ENCODE measurements at places on chromosomes 1 and 21.

DNA sequence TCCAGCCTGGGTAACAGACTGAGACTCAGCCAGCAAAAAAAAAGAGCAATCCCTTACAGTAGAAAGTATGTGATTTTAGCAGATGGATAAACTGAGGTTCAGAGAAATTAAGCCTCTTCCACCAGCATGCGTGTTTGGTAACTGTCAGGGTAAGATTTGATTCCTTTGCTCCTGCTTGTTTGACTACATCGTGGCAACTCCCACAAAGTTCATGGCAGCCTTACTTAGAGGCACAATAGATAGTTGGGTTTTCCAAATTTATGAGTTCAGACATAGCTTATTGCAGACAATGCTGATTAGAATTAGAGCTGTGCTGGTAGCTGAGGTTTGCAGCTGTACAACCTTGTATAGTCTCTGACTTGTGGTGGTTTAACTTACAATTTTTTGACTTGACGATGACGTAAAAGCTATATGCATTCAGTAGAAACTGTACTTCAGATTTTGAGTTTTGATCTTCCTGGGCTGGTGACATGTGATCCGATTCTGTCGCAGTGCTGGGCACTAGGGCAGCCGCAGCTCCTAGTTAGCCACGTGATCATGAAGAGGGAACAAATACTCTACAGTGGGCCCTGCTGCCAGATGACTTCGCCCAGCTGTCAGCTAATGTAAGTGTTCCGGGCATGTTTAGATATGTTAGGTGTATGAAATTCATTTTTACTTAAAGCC lies 167.8 kb downstream of the DHRS3 start:
- DNase-seq = peak; percentile 41

GRCh38 chr1:224762701-224763100 lies 146.6 kb downstream of the CNIH3 start:
- no peak for DNase-seq

DNA sequence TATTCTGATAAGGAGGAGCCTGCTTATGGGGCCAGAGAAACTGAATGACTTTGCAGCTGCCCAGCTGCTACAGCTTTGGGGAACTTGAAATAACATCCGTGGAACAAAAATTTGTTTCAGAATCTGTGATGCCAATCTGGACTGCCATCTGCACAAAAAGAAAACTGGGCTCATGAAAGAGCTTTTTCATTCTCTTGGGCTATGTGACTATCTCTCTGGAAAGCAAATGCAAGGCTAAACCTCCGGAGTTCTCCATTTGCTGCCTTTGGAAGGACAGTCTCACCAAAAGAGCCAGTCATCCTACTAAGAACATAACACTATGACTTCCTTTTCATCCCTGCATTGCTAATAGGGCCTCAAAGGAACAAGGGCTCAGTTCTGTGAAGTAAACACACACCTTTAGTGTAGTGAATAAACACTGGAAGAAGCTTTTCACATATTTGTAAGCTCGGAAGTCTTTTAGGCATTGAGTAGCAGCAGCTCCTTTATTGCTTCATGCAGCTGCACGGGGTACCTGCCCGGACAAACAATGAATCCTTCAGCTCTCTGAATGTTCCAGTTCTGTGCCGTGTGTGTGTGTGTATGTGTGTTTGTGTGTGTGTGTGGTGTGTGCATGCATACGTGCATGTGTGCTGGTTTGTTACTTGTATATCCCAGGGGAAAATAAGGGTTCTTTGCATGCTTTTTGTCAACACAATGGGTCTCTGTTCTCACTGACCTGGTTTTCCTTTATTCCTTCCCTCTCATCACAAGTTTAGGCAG lies 255.5 kb upstream of the SGIP1 start:
- DNase-seq = peak; percentile 69

- no peak for DNase-seq
These were observed 35.8 kb downstream of the PLEKHA6 start for GRCh38 chr1:204323887-204324286.

- no peak for DNase-seq
These were observed 12.5 kb upstream of the SARS1 start for GRCh38 chr1:109201123-109201703.

DNA sequence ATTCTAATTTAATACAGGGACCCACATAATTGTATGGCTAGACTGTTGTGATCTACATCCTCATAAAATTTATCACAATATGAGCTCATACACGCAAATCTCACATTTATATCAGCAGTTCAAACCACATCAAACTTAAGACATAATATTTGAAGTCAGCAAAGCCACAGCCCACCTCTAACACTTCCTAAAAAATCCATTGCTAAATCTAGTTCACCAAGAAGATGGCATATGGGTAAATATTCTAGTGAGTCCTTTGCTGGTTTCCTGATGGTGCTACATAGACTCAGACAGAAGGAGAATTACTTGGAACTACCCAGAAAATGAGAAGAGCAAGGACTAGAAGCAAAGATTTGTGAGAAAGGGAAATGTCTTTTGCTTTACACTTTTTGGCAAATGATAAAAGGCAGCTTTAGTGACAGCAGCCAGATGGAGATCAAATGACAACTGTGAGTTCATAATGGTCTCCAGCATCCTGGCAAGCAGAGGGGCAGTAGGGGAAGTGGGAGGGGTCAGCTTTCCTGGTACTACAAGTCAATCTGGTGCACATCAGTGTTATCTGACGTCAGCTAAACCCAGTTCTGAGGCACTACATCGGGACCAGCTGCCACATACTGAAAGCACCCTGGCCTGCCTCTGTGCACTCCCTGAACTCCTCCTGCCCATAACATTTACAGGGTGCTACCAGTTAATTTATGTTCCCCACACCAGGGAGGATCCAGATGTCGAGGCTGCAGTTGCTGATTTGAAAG lies 10.6 kb upstream of the GADD45A start:
- DNase-seq = peak; percentile 96
